Right atrium auricular region (tissue), 2 donors: ENCODE measurements at places on chromosomes 7 and 10. TPM values are rescaled to one million over a fixed set of nuclear protein-coding genes. Genes with fewer than 3 reads are reported as not detected.
A peak's percentile ranks its signal among the peaks of the same experiment; 100 is the strongest.

Gene EPHA1
- 0.71 TPM for total RNA-seq

Gene VGF
- total RNA-seq = not detected

Gene ASIC3
- 1.1 TPM for total RNA-seq

Gene AKR1D1
- total RNA-seq = not detected

Gene ZNF775
- total RNA-seq = 6.2 TPM

Gene GJD4
- not detected for total RNA-seq

Gene GALNT11
- 28.6 TPM for total RNA-seq

Gene PNLIPRP3
- total RNA-seq = not detected

Gene MACC1
- total RNA-seq = not detected

Gene CDH23
- total RNA-seq = 3.9 TPM

Gene FLNC
- total RNA-seq = 646 TPM

GRCh38 chr7:11706666-11707605 is 125.1 kb downstream of the THSD7A start:
- no peak overlapping the region for H3K27ac ChIP-seq
- no peak for DNase-seq
- no peaks in the 10 kb centered on the region for H3K4me1 ChIP-seq
- no peak overlapping the region for H3K4me3 ChIP-seq

- no peaks in the 10 kb centered on the region for H3K27me3 ChIP-seq
- no peaks in the 10 kb centered on the region for H3K36me3 ChIP-seq
These were observed 155.4 kb upstream of the ITGB1 start for GRCh38 chr10:33113466-33113865.

GRCh38 chr10:96890172-96890513 is 58.0 kb downstream of the LCOR start:
- DNase-seq = no peak
- H3K4me3 ChIP-seq = no peak overlapping the region
- H3K4me1 ChIP-seq = no peaks in the 10 kb centered on the region
- H3K27me3 ChIP-seq = no peaks in the 10 kb centered on the region
- H3K27ac ChIP-seq = no peak overlapping the region

GRCh38 chr7:142177869-142178268 is 66.4 kb downstream of the MGAM2 start:
- H3K36me3 ChIP-seq = no peaks in the 10 kb centered on the region
- DNase-seq = no peak
- no peaks in the 10 kb centered on the region for H3K4me1 ChIP-seq
- no peak overlapping the region for H3K4me3 ChIP-seq
- H3K27me3 ChIP-seq = no peaks in the 10 kb centered on the region
- no peak overlapping the region for H3K27ac ChIP-seq

DNA sequence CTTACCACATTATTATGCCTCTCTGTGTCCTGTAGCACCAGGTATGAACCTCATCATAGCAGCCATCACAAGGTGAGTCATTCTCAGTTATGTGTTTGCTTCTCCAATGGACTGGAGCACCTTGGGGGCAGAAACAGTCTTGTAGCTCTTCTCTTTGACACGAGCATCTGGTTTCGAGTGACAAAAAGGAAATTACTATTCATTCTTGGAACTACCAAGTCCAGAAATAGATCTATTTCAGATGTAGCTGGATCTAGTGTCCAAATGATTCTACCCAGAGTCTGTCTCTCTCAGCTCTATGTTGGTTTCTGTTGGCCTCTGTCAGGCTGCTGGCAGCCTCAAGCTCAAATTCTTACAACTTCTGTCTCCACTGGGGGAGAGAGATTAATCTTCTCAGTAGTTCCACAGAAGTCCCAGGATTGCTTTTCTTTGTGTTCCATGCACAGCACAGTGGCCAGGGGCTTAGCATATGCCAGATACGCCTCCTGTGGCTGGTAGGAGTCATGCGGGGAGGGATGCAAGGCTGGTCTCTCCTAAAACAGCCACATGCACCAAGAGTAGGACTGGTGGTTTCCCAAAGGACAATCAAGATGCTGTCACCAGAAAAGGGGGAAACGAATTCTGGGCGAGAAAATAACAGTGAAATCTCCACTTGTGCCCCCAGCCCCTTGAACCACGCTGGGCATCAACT is 37.2 kb upstream of the PAPSS2 start:
- no peak for DNase-seq
- H3K36me3 ChIP-seq = no peaks in the 10 kb centered on the region
- no peaks in the 10 kb centered on the region for H3K4me1 ChIP-seq
- H3K4me3 ChIP-seq = no peak overlapping the region
- no peaks in the 10 kb centered on the region for H3K27me3 ChIP-seq
- H3K27ac ChIP-seq = no peak overlapping the region

- H3K27me3 ChIP-seq = peaks cover 27% of the 10 kb centered on the region
- H3K4me3 ChIP-seq = no peak overlapping the region
These were observed 683 bp downstream of the CHAT start for GRCh38 chr10:49614242-49615198.

DNA sequence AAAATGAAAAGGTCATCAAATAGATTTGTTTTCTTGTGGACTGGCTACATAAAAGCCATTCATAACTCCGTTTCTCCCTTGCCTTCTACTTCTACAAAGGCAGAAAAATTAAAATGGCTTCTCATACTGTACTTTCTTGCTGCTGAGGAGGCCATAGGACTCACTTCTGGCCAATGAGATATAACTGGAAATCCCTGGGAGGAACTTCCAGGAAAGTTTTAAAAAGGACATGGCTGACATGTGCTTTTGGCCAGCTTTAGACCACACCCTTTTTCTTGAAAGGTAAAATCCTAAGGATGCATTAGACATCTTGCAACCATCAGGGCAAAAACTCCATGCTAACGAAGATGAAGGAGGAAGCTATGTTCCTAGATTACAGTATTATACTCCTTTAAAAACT is 58.5 kb downstream of the PDZD8 start:
- no peak overlapping the region for H3K27ac ChIP-seq
- no peaks in the 10 kb centered on the region for H3K36me3 ChIP-seq
- no peaks in the 10 kb centered on the region for H3K4me1 ChIP-seq
- DNase-seq = no peak
- no peaks in the 10 kb centered on the region for H3K27me3 ChIP-seq

GRCh38 chr7:30466266-30466665 is 12.3 kb downstream of the NOD1 start:
- H3K4me3 ChIP-seq = no peak overlapping the region
- H3K27ac ChIP-seq = peak overlapping the region; percentile 58
- peaks cover 82% of the 10 kb centered on the region for H3K4me1 ChIP-seq
- DNase-seq = no peak

DNA sequence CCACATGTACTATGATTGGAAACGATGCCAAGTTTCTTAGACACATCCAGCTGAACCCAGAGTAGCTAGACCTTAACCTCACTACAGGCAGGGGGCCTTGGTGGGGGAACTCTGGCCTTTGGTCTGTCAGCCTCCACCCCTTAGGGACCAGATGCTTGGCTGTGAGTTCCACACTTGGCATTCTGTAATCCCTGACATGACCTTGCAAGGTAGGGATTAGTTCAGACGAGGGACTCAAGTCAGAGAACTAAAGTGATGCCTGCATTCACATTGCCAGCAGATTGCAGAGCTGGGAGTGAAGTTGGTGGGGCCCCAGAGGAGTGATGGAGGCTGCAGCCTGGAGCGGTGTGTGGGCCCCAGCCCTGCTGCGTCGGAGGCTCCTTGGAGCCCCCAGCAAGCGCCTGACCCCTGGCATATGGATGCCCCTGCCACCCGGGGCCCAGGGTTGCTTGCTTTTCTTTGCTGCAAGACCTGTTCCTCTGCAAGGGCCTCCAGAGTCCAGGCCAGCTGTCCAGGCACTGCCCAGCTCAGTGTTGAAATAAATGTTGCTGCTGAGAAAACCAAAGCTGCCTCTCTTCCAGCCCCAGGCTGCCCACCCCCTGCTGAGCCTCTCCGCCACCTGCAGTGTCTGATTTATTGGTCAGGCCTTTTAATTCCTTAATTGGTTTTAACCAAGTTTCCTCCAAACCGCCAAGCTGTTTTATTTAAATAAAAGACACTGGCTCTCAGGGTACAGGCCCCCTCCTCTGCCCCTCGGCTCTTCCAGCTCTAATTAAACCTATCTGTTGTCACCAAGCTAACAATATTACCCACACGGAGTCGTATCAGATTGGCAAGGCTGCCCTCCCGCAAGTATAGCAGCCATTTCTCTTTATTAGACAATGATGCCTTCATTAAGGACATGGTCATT is 4.7 kb downstream of the NPTX2 start:
- no peak for DNase-seq
- no peaks in the 10 kb centered on the region for H3K4me1 ChIP-seq
- no peak overlapping the region for H3K27ac ChIP-seq
- peaks cover 9% of the 10 kb centered on the region for H3K27me3 ChIP-seq
- H3K4me3 ChIP-seq = no peak overlapping the region
- H3K36me3 ChIP-seq = no peaks in the 10 kb centered on the region

DNA sequence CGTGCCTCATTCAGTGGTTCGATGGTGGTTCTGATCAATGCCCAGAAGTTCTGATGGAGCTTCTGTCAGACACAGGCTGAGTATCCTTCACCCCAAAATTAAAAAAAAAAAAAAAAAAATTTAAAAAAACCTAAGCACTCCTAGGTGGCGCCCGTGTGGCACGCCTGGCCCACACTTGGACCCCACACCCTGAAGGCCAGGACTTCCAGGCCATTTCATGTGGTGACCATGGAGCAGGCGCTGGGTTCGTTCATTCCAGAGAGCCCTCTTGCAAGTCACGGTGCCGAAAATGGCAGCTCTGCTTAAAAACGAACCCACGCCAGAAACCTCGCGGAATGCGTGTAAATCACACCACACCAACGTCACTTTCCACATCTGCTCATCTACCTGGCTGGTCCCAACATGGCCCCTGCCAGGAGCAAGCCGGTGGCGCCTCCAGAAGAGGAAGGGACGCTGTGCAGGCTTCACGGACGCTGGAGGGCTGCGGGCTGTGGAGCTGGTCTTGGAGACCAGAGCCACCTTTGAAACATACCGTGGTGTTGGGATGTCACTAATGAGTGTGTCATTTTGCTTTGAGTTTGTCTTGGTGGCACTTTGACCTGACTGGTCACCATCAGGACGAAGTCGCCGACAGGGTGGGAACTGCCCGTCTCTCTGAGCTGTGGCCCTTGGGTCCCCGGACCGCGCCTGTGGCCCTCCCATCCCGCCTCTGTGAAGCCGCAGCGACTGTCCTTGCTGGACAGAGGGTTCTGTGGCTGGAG is 46.0 kb upstream of the PRKAR1B start:
- DNase-seq = no peak
- no peak overlapping the region for H3K4me3 ChIP-seq
- peaks cover 13% of the 10 kb centered on the region for H3K36me3 ChIP-seq
- H3K4me1 ChIP-seq = peaks cover 29% of the 10 kb centered on the region

DNA sequence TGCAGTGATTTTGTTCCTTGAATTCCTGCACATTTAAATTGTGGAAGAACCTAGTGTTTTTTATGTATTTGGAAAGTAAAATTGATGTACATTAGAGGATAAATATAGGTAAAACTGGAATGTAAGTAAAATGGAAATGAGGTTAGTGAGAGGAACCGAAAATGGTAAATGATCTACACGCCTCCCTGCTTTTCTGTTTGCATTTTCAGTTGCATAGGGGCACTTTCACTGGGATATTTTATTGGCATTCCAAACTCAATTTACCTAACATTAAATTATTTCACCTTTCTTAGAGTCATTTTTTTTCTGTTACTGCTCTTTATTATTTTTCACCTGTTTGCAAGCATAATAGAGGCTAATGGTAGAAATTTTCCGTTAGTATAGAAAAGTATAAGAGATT is 8.0 kb downstream of the CDK13 start:
- no peaks in the 10 kb centered on the region for H3K27me3 ChIP-seq
- H3K27ac ChIP-seq = no peak overlapping the region
- DNase-seq = no peak

DNA sequence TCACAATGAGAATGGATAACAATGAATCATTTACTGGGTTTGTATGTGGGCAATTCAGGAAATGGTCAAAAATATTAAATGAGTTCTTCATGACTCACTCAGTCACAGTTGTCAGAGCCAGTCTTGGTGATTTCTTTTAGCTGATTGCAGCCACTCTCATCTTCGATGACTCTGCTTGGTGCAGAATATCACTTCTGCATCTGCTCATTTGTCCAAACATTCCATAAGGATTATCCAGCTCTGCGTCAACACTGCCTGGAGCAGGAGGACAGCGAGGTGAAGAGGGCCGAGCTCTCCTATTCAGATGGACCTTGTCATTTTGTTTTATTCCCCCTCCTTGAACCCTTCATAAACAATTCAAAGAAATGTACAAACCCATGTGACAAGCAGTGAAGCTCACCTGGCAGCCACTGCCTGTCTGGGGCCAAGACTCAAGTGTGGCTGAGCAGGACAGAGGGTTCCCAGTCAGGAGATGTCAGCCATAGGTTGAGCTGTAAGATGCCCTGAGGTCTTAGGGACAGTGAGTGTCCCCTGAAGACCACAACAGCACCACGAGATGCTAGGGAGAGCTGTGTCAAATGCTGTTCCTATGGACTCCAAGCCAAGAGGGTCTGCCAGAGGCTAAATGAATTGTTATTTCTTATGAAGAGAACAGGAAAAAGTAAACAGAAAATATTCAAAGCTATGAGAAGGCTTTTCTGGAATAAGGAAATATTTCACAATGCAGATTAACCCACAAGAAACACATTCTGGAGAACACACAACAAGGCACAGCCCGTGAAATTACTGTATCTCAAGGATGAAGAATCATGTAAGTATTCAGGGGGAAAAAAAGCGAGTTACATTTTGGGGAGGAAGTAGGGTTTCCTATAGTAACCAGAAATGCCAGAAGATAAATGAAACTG is 33.1 kb upstream of the EGFR start:
- no peaks in the 10 kb centered on the region for H3K4me1 ChIP-seq
- no peak overlapping the region for H3K27ac ChIP-seq
- no peak overlapping the region for H3K4me3 ChIP-seq
- H3K36me3 ChIP-seq = no peaks in the 10 kb centered on the region

GRCh38 chr10:103452506-103453230 is 498 bp upstream of the CALHM2 start:
- no peaks in the 10 kb centered on the region for H3K27me3 ChIP-seq
- peaks cover 15% of the 10 kb centered on the region for H3K36me3 ChIP-seq
- no peaks in the 10 kb centered on the region for H3K4me1 ChIP-seq
- peak overlapping the region; percentile 88 for H3K27ac ChIP-seq

GRCh38 chr10:6494936-6495592 is 85.0 kb downstream of the PRKCQ start:
- H3K27ac ChIP-seq = no peak overlapping the region
- H3K4me3 ChIP-seq = no peak overlapping the region
- no peaks in the 10 kb centered on the region for H3K4me1 ChIP-seq
- DNase-seq = no peak
- H3K36me3 ChIP-seq = no peaks in the 10 kb centered on the region

DNA sequence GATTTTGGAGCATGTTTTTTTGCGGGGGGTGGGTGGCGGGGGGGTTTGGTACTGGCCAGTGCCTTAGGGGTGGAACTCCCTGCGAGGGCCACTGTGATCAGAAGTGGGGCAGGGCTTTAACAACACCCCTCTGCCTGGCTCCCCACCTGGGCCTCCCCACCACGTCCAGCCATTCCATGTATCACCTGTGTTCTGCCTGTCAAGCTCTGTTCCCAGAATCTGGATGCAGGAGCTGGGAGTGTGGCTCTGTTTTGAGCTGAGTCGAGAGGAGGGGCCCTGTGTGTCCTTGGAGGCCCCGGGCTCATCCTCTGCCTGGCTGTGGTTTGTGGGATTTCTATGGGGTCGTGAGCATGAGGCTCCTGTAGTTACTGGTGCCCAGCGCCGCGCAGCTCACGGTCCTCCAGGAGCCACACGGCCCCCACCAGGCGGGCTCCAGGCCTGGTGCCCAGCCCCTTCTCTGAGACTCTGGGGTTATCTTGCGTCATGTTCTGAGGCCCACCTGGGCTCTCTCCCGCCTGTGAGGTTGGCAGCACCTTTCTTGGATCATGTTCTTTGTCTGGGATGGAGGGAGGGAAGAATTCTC is 29.6 kb downstream of the PFKFB3 start:
- H3K4me3 ChIP-seq = no peak overlapping the region
- no peak overlapping the region for H3K27ac ChIP-seq
- DNase-seq = no peak
- H3K4me1 ChIP-seq = peaks cover 4% of the 10 kb centered on the region
